ENCODE measurements at places on chromosomes 16 and 17. TPM values are rescaled to one million over a fixed set of nuclear protein-coding genes. Genes with fewer than 3 reads are reported as not detected.

- DNase-seq: no peak
These were observed 8.3 kb upstream of the EDC4 start for GRCh38 chr16:67864594-67864993.

DNA sequence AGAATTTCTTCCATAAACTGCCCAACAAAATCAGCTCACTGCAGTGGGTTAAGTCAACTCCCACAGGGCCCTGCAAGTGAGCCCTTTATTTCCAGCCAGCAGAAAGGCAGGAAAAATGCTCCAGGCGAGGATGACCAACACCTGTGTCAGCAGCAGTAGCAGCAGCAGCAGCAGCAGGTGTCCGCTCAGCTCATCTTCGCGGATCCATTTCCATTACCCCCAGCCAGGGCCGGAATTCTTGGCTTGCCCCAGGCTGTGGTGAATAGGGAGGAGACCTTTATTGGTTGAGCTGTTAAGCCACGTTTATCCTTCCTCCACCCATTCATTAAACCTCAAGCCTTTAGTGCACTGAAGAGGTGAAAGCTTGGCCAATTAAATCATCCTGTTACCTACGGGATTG, 46.2 kb downstream of the MARCHF10 start:
- no peak for DNase-seq

Gene CCR7
- 166 TPM for total RNA-seq

GRCh38 chr17:76458580-76459490, 5.9 kb upstream of the UBE2O start:
- no peak for DNase-seq

DNA sequence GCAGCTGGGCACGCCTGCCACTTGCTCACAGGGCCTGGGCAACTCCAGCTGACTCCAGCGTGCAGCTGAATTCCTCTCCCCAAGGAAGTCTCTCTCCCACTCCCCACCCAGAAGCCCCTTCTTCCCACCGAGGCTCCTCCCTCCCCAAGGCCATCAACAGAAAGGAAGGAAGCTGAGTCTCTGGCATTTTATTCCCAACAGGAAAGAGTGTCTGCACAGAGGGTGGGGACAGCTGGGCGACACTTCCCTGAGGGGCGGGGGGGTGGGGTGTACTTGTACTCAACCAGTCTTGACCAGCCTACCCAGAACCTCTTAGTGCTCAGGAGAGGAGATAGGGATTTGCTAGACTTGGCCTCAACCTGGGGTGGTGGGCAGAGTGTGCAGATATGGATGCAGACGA, at the start of gene EXOC3L1:
EXOC3L1 (minus strand) TSS at position 96 of the 400 bp plus-strand sequence. CDS start 460 bp downstream, outside the sequence.
- DNase-seq: no peak

Gene C16orf95
- total RNA-seq: 10.9 TPM

- DNase-seq: no peak
These were observed 101.4 kb downstream of the PITPNC1 start for GRCh38 chr17:67478401-67479041.

Gene IGF2BP1
- total RNA-seq: not detected
